ENCODE measurements at places on chromosomes 2 and 18. TPM values are rescaled to one million over a fixed set of nuclear protein-coding genes. Genes with fewer than 3 reads are reported as not detected.

ABCG8 gene
- not detected for total RNA-seq

GAD1 gene
- total RNA-seq = not detected

TRIM54 gene
- not detected for total RNA-seq

GPR155 gene
- 17.6 TPM for total RNA-seq

SMYD5 gene
- 41.0 TPM for total RNA-seq

TGOLN2 gene
- 181 TPM for total RNA-seq

BMP10 gene
- total RNA-seq = not detected

CNGA3 gene
- total RNA-seq = not detected

MYO5B gene
- 0.30 TPM for total RNA-seq

ZNF512 gene
- total RNA-seq = 65.2 TPM

MEX3C gene
- total RNA-seq = 93.9 TPM

KCNJ3 gene
- total RNA-seq = 0.58 TPM

REG3A gene
- not detected for total RNA-seq

ZNF521 gene
- total RNA-seq = 12.3 TPM

PAX8 gene
- 0.64 TPM for total RNA-seq

HOXD4 gene
- total RNA-seq = not detected

All from B cell (primary cell).